ENCODE measurements at places on chromosomes 6 and 20. TPM values are rescaled to one million over a fixed set of nuclear protein-coding genes. Genes with fewer than 3 reads are reported as not detected.
A peak's percentile ranks its signal among the peaks of the same experiment; 100 is the strongest.

DNA sequence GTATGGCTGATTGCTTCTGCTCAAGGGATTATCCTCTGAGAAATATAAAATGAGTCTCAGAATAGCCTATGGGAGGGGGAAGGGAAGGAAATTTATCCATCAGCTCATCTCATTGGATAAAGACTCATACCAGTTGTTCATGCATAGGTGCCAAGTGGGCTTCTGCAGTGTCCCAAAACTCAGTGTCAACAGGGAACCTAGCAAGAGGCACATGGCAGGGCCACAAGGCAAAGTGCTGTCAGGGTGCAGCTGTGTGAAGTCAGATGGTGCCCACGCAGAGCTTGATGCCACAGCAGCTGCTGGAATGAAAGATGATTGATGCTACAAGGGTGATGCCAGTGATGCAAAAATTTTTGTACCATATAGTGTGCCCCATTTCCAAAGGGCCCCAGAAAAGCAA lies 3.2 kb upstream of the CHD6 start:
- no peak for DNase-seq

DNA sequence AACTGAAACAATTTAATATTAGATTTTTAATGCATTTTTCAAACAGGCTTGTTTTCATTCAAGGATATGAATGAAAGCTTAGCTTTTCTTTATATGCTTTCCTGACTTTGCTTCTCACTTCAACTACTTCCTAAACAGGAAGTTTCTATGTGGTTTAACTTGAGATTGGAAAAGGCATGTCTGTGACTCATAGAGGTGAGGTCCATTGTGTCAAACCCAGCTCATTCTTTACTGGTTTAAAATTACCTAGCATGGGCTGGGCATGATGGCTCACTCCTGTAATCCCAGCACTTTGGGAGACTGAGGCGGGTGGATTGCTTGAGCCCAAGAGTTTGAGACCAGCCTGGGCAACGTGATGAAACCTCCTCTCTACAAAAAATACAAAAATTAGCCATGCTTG lies 34.4 kb downstream of the EFHC1 start:
- no peak for DNase-seq

- no peak for DNase-seq
These were observed 50.2 kb downstream of the ARID1B start for GRCh38 chr6:156827382-156827781.

- DNase-seq: peak; percentile 48
These were observed 44.4 kb downstream of the DTD1 start for GRCh38 chr20:18632196-18632789.

HTR1E gene
- 0.16 TPM for total RNA-seq

LINC00237 gene
- 2.0 TPM for total RNA-seq

DNA sequence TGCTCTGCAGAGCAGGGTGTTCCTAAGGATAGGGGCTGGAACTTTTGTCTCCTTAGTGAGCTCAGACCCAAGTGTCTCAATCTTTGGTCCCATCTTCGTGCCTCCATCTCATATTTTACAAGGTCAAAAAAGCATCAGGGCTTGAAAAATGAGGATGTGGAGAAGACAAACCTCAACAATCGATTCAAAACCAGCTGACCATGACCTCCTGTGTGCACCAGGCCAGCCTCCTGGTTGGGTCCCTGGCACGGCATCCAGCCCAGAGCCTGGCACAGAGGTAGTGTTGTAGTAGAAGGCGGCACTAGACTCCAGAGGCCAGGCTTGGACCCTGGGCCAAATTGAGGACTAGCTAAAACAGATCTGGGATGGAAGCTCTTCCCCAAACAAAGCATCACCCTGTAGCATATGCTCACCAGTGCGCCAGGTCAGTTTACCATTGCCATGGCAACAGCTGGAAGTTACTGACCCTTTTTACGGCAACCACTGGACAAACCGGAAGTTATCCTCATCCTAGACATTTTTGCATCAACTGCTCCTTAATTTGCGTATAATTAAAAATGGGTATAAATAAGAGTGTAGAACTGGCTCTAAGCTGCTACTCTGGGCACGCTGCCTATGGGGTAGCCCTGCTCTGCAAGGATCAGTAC lies 69.3 kb upstream of the BLCAP start:
- no peak for DNase-seq

- no peak for DNase-seq
These were observed 49.3 kb upstream of the HTR1B start for GRCh38 chr6:77512554-77512953.

GRCh38 chr6:53696341-53696740 lies 30.8 kb upstream of the KLHL31 start:
- DNase-seq: no peak

All from occipital lobe (tissue), 3 donors.